ENCODE measurements at places on chromosomes 3 and 15. TPM values are rescaled to one million over a fixed set of nuclear protein-coding genes. Genes with fewer than 3 reads are reported as not detected.

The TMEM108 gene
- total RNA-seq: not detected

GRCh38 chr3:99472385-99472784 lies 166.0 kb upstream of the COL8A1 start:
- no peak for DNase-seq

The DNAJA4 gene
- total RNA-seq: 35.3 TPM

DNA sequence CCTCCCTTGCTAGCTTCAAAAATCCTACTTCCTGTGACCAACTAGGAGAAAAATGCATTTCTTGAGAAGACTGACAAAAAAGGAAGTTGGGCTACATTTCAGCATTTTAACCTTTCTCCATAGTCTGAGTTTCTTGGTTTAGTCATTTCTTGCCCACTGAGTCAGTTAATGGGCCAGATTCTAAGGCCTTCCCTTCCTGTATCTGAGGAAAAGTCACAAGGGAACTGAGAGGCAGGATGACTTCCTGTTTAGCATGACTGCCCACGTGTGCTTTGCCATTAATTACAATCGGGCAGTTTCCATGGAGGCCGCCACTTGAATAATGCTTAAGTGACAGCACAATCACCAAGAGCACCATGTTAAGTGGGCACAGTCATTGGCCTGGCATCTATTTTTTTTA lies 794.4 kb upstream of the LMCD1 start:
- no peak for DNase-seq

DNA sequence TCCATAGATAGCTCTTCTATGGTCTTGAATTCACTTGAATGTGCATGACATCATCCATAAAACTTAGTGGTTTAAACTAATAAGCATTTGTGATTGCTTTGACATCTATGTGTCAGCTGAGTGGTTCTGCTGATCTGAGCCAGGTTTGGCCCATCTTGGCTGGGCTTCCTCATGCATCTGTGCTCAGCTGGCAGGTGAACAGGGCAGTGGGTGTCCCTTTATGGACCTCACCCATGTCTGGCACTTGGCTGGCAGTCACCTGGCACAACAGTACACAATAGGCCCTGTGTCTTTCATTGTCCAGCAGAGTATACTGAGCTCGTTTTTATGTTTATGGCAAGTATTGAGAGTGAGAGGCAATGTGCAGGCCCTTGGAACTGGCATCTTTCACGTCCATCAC lies 73.7 kb upstream of the CNTN6 start:
- no peak for DNase-seq

The AGBL1 gene
- not detected for total RNA-seq

DNA sequence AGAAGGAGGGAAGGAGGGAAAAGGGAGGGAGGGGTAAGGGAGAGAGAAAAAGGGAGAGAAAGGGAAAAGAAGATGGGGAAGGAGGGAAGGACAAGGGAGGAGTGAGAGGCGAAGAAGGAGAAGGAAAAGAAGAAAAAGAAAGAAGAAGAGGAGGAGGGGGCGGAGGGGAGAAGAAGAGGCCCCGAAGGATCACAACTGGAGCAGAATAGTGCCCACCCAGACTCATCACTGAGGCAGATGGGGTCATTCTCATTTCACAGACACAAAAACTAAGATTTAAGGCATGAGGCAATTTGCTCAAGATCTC lies 2.7 kb upstream of the ALAS1 start:
- DNase-seq: no peak

GRCh38 chr3:44981220-44981619 lies 5.2 kb downstream of the EXOSC7 start:
- no peak for DNase-seq

DNA sequence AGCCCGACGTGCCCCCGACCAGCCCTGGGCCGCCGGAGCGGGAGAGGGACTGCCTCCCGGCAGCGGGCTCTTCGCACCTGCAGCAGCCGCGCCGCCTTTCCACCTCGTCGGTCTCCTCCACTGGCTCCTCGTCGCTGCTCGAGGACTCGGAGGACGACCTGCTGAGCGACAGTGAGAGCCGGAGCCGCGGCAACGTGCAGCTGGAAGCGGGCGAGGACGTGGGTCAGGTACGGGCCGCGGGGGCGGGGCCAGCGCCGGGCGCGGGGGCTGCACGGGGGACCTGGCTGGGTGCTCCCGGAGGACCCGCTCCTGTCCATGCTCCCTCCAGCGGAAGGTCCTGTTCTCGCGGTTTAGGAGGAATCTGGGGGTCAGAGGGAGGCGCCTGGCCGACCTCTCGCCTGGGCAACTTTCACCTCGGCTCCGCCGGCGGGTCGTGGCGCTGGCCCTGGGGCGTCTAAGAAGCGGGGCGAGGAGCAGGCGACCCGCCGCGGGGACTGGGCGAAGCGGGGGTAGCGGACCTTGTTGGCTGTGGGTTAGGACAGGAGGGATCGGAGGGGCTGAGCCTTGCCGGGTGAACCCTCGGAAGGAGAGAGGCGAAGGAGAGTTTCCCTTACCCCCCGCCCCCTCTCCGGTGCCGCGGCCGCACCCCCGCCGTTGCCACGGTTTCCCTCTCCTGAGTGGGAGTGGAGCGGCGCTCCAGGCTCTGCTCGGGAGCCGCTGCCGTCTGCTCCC lies 682 bp downstream of the ITPKA start:
- DNase-seq: no peak

DNA sequence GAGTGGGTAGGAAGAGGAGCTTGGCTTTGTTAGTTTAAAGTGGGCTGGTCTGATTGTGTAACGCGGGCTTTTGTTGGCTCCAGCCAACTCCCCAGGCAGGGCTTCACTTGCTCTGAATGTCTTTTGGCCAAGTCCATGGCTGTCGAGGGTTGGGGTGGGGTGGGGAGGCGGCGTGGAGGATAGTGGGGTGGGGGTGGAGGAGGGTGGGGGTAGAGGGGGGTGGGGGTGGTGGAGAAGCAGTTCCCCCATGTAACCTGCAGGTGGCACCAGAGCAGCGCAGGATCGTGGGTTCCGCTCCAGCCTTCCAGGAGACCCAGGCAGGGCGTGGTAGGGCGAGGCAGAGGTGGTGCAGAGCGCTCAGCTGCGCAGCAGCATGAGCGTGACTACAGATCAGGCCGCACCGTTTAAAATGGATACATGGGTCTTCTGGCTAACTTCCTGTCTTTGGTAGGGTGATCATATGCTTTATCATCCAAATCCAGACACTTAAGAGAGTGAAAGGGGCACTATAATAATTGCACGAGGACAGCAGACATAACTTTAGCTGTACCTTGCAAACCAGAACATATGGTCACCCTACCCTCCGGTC lies 28.3 kb downstream of the GOLGA6A start:
- peak; percentile 75 for DNase-seq

The EPHB1 gene
- not detected for total RNA-seq

- DNase-seq: no peak
Measured at GRCh38 chr3:40725031-40725430, 200.3 kb downstream of the ZNF621 start.

The TMEM40 gene
- not detected for total RNA-seq

DNA sequence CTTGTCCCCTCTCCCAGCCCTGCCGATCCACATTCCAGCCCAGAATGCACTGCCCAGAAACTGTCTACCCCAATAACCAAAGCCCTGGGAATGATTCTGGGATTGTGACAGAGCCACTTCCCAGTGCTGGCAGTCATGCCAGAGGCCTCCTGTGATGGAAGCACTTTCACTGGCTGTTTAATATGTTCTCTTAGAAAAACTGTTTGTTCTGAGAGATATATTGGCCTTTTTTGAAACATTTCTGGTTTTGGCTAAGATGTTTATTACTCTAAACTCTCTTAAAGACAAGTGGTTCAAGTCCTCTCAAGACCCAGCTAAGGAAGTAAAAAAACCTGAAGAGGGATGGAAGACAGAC lies 74.0 kb upstream of the HACD2 start:
- DNase-seq: no peak

DNA sequence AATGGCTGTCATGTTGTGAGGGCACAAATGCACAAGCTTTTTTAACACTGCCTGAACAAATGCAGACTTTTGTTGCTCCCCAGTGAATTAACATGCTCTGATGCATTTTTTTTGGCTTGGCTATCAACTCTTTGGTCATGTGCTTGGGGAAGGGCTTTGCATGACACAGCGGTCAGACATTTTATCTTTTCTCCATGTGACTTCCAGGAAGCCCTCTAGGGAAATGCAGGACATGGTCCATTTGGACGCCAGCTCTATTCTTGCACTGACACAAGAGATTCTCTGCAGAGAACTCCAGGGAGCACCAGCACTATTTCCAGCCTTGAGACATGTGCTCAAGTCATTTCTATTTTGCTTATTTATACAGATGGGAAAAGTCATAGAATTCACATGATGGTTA lies 46.2 kb downstream of the NEK11 start:
- no peak for DNase-seq

- no peak for DNase-seq
Measured at GRCh38 chr3:156090126-156090525, 30.3 kb upstream of the KCNAB1 start.

The CPNE4 gene
- total RNA-seq: not detected

The TMC3 gene
- not detected for total RNA-seq

The GATM gene
- total RNA-seq: 2.4 TPM

GRCh38 chr3:48478626-48479555 lies 25.1 kb downstream of the SHISA5 start:
- DNase-seq: peak; percentile 53

GRCh38 chr3:144031938-144032337 lies 60.3 kb downstream of the DIPK2A start:
- no peak for DNase-seq

DNA sequence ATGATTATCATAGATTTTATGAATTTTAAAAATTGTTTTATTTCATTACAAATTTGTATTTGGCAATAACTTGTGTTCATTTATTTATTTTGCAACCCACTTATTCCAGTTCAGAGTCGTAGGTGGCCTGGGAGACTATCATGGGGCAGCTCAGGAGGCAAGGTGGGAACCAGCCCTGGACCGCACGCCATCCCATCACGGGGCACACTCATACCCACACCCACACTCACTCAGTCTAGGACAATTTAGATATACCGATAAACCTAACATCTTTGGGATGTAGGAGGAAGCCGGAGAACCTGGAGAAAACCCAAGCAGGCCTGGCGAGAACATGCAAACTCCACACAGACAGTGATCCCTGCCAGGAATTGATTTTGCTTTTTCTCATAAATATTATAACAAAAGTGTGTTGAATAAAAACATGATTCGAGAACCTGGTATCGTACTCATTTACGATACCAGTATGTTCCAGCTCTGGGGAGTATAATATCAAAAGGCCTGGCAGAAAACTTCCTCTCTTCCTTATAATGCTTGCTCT lies 205.3 kb downstream of the NFKBIZ start:
- DNase-seq: no peak

The ZIC4 gene
- not detected for total RNA-seq

The POC1A gene
- 22.7 TPM for total RNA-seq

- no peak for DNase-seq
Measured at GRCh38 chr3:115960799-115961198, 337.5 kb downstream of the GAP43 start.

GRCh38 chr3:185351396-185351795 lies 11.5 kb upstream of the MAP3K13 start:
- DNase-seq: no peak

DNA sequence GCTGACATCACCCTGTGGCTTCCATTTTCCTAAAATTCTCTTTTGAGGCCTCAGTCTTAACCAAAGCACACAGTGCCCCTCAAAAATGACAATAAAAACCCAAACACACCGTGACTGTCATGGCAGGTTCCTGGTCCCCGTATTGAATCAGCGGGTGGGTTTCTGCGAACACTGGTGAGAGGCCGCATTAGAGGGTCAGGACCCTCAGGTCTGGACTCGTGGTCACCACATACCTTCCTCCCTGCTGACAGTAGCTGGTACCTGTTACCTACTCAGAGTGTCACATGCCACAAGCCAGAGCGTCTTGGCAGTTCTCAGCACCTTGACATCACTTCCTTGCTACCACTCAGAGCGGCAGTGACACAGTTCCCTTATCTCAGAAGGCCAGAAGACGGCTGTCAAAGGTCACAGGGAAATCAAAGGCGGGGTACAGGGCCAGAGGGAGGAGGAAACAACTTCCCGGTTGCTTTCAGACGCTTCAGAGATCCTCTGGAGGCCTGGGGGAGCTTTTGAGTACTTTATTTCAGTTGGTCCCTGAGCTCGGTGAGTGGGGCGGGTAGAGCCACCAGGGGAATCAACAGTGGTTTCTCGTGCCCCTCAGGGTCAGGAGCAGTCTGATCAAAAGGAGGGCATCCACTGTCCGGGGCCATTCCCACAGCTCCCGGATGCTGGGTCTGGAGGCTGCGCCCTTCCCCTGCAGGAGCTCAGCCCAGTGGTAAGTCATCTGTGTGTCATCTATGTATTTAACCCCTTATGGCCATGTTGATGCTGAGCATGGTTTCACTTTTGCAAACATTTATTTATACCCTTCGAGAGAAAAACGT lies at the start of the genes CCR5AS and CCRL2:
Gene CCR5AS (minus strand): TSS at position 279 of the 824 bp plus-strand sequence.
Gene CCRL2 (plus strand): TSS at position 472 of the 824 bp plus-strand sequence. CDS start 821 bp downstream, outside the sequence.
- peak; percentile 19 for DNase-seq

The XIRP1 gene
- total RNA-seq: 4.1 TPM

The NANOGP8 gene
- not detected for total RNA-seq

DNA sequence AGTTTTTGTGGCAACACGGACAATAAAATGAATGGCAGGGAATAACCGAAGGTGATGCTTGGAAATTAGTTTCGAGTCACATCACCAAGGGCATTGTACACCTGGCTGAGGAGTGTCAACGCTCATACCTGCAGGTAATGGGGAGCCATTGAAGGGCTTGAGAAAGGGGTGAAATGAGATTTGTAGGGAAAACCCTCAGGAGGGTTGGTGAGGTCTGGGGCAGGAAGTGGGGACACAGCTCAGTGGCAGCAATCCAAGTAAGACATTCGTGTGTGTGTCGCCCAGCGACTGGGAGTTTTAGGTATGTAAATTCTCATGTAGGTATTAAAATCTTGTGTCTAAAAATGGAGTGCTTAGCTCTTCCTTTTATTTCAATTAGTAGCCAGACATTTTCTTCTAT lies 14.3 kb downstream of the PARP14 start:
- no peak for DNase-seq

DNA sequence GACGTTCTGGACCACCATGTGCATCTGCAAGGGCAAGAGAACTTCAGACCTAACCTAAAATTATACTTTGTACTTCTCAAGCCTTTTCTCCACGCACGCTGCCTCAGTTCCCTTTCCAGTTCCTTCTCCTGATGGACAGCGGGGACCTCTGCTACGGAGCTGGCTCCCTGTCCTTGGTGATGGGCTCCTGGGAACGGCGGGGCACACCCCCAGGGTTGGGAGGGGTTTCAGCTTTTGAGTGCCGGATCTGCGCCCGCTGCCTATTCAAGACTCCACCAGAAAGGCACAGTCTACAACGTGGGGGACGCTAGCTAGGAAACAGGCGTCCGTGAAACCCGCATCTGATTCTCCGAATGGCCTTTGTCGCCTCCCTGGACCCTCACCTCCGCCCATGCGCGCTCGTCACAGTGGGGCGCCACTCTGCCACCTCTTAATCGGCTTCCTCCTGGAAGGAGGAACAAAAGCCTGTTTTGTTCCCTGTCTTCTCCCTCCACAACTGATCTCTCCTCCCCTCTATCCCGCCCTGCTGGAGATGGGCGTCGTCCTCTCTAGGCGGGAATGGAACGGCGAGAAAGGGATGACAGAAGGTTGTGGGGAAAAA lies 2.2 kb downstream of the GPR149 start:
- DNase-seq: no peak

DNA sequence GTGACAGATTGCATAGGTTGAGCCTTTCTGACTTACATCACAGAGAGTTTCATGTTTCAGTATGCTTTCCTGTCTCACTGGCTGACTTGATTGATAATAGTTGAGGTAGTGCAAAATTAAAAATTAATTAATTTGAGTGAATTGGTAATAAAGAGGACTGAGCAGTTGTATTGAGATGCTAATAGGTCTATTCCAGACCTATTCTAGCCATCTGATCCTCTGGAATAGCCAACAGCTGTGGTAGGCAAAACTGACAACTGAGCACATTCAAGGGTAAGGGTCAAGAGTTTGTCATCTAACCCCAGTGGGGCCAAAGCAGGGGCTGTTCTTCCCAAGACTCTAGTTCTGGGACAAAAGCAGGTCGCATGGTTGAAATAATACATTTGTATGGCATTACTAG lies 132.4 kb downstream of the EPHA3 start:
- DNase-seq: no peak
